ENCODE measurements at places on chromosomes 12 and 14.

DNA sequence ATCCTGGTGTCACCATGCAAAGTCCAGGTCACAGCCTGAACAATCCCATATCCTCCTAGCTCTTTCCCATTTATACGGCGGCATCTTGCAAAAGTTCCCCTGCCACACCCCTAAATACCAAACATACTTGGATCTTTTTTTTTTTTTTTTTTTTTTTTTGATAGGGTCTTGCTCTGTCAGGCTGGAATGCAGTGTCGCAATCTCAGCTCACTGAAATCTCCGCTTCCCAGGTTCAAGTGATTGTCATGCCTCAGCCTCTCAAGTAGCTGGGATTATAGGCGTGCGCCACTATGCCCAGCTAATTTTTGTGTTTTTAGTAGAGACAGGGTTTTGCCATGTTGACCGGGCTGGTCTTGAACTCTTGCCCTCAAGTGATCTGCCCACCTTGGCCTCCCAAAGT lies 451.3 kb downstream of the GLT1D1 start:
- DNase-seq = peak; percentile 46

- DNase-seq = no peak
These were observed 3.7 kb upstream of the IFFO1 start for GRCh38 chr12:6559500-6559899.

- no peak for DNase-seq
These were observed 47.5 kb upstream of the TCL1A start for GRCh38 chr14:95761436-95761835.

DNA sequence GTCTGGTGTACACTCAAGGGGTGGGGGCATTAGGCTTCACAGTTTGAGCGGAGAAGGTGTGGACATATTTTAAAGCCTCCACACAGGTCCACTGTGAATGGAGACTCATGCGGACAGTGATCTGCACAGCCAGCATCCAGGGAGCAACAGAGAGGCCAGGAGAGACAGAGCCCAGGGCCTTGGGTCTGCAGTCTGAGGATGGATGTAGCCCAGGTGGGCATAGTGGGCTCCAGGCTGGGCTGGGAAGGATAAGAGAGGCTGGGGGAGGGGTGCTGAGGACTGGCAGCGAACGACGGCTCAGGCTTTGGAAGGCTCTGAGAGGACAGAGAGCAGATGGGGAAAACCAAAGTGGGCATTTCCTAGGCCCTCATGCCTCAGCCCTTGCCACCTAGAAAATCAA lies 128.8 kb downstream of the PAPOLA start:
- DNase-seq = no peak

- no peak for DNase-seq
These were observed 62.8 kb upstream of the EGLN3 start for GRCh38 chr14:34013721-34014060.

DNA sequence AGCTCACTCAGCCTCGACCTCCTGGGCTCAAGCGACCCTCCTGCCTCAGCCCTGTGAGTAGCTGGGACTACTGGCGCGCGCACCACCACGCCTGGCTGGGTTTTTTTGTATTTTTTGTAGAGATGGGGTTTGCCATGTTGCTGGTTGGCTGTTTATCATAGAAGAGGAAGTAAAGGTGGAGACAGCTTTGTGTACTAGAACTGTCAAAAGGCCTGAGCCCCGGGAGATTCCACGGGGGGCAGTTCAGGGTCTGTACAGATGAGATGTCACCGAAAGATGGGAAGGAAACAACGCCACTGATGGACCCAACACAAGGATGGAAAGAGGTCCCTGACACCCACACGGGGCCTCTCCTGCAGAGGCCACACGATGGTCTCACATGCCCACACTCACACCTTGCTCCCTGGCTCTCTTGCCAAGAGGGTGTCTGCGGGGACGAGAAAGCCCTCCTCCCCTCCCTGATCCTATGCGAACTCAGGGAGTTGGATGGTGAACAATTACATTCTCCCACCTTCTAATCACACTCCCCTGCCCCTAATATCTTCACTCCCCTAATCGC lies 66.6 kb downstream of the KDM2B start:
- DNase-seq = no peak

DNA sequence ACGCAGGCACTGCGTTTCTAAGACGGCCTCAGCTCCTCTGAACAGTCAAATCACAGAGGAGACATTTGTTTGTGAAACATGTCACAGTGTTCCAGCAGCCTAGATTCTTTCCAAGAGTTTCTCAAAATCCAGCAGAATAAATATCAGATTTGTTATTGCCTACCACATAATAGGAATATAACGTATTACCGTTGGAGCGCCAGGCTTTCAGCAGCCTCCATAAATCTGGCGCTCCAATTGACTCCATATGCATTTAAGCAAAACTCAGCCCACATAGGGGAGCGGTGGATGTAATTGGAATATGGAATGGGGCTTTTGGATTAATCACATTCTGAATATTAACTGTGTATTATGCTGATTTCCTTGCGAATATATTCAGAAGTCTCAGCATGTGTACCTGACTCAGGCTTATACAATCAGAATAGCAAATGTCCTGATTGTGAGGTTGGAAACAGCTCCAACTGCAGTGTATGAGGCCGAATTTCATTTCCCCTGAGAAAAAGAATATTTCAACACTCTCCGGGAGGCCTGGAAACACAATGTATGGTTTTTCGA lies 174.0 kb downstream of the ASCL4 start:
- DNase-seq = no peak

DNA sequence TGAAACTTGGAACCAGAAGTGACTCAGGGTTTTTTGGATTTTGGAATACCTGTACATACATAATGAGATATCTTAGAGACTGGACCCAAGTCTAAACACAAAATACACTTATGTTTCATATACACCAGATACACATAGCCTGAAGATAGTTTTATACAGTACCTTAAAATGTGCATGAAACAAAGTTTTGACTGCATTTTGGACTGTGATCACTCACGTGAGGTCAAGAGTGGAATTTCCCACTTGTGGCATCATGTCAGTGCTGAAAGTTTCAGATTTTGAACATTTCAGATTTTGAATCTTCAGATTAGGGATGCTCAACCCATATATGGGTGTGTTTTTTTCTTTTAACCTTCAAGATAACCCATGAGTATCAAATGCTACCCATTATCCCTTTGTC lies 6.6 kb downstream of the SBNO1 start:
- no peak for DNase-seq

DNA sequence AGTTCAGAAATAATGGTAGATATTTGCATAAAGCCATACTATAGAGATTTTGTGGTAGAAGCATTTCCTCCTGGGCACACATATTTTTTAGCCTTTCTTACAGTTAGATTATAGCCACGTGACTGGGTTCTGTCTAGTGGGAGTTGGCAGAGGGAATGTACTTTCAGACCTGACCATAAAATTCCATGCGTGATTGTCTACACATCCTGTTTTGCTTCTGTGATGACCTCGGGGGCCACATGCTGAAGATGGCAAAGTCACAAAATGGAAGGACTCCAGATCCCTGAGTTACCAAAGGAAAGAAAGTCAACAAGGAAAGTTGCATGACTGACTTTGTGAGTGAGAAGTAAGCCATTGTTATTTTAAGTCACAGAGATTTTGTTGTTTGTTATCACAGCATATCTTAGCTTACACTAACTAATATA lies 14.6 kb upstream of the MIA2 start:
- DNase-seq = peak; percentile 77

- DNase-seq = no peak
These were observed 13.9 kb upstream of the PCED1B start for GRCh38 chr12:47065546-47065945.

- no peak for DNase-seq
These were observed 88.8 kb downstream of the CHGA start for GRCh38 chr14:93011650-93012325.

DNA sequence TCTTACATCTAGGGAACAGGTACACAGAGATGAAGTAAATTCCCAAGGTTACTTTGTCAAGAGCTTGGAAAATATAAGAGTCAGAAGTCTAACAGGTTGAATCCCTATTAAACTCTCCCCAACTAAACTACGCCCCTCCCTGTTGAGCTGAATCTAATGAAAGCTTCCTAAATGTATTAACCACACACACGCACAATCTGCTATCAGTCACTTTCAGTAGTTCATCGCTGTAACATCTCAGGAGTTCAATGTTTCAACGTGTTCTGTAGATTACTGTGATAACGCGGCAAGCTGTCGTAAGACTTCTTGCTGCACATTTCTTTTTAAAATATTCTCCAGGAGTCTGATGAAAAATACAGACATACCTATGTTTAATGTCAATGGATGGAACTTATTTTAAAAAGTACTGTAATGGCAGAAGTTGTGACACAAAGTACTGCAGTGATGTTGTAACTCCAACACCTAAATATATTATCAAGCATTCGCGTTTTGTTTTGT lies 612 bp upstream of the SLC25A3 start:
- no peak for DNase-seq

DNA sequence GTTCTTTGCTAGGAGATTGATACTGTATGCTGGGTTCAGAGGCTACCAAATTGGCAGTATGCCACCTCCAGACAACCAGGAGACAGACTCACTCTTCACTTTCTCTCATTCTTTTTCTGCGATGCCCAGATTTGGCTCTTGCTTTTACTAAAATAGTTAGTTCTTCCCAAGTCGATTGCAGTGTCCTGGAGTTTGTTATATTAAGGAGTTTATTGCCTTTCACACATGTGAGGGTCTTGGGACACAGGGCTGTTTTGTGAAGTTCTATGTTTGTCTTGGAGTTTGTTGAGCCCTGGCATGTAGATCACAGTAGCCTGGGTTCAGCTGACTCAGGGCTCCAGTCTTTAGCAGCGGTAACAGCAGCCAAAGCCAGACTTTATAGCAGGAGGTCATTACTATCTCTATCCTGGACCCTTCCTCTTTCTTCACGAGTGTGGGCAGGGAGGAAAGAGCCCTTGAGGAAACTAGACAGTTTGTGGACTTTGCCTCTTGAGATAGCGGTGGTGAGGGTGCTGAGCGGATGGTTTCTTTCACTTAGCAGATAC lies 1.6 kb downstream of the MLEC start:
- DNase-seq = no peak

- no peak for DNase-seq
These were observed 23.9 kb downstream of the NCKAP1L start for GRCh38 chr12:54521293-54522060.

DNA sequence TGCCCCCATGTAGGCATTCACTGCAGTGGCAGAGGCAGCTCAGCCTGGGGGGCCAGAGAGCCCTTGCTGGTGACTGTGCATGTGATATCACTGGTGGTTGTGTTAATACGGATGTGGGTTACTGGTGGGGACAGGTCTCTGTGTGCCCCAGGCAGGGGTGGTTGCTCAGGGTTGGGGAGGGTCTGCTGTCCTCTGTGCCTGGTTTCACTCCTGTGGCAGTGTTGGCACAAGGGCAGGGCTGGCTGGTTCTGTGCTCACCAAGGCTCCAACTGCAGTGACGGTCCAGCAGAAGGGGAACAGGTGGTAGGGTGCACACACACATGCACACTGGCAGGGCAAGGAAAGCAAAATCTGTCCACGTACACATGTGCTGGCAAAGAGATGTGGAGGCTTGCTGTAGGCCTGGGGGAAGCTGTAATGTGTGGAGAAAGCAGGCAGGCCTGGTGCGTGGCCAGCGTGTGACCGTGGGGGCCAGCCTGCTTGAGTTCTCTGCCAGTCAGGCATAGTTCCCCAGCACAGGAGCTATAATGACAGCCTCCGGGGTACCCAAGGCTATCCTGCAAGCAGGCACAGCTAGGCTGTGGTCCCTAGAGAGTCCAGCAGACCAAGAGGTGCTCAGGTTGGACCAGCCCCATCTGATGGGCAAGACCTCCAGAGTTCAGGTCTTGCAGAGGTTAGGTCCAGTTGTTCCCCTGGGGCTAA lies 254.6 kb downstream of the FBXL14 start:
- DNase-seq = no peak

GRCh38 chr14:61104358-61104757 lies 123.3 kb downstream of the SLC38A6 start:
- DNase-seq = no peak

- DNase-seq = no peak
These were observed 10.5 kb upstream of the C14orf93 start for GRCh38 chr14:23020143-23021128.

DNA sequence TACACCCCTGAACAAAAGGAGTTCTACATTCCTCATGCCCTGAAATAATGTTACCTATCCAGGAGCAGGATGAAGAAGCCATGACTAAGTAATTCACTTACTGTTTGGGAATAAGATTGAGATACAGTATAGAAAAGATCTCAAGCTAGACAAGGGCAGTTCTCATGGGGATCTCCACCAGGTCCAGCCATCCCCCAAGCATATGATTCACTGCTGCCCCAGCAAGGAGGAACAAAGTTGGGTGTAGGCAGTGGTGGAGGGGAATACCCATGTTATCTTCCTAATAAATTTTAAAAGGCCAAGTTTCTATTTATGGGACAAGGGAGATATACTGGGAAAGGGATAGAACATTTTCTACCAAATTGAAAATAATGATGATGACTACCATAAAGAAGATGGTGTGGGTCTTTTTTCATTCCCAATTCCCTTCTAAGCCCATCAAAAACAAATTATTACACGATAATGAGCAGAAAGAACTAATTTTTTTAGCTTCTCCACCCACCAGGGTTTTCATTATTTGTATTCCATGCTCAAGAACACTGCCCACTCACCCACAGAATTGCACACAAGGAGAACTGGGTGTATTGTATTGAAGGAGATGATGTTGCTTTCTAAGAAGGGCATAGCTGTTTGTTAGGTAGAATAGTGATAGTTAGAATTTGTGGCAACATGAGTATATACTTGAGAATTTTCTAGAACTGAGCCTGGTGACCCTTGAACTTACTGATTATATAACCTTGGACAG lies 204.6 kb downstream of the BTG1 start:
- DNase-seq = no peak

DNA sequence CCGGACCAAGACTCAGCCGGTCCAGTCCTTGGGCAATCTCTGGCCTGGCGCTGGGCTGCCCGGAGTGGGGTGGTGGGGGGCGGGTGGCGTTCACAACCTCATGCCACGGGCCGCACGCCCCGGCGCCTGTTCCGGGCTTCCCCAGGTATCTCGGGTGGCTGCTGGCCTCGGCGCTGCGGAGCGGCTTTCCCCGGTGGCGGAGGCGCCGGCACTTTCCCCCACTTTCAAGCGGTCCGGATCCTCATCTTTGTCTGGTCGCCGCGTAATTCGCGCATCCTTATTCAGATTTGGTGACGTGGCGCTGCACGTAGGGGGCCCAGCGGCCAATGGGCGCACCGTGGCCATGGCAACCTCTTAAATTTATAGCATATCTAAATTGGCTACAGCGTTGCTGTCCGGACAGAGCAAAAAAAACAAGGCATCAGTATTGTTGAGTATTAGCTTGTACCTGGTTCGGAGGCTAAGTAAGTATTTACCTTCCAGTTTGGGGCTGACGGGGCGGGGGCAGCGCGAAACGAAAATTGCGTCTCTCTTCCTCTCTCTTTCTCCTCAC lies at the start of gene LHX5:
LHX5 (minus strand) TSS at position 253 of the 553 bp plus-strand sequence. CDS start 373 bp downstream, outside the sequence.
- no peak for DNase-seq

- DNase-seq = no peak
These were observed 68.8 kb downstream of the RERG start for GRCh38 chr12:15152456-15152855.

Measured in HT1080 (cell line).